ENCODE measurements at places on chromosomes 1 and 21.

GRCh38 chr1:112881742-112882127, 74.3 kb downstream of the SLC16A1 start:
- no peak for DNase-seq

- DNase-seq: no peak
Observed at GRCh38 chr1:108961752-108962486, 1.4 kb downstream of the CLCC1 start.

- no peak for DNase-seq
Observed at GRCh38 chr1:221634606-221635005, 107.3 kb downstream of the DUSP10 start.

DNA sequence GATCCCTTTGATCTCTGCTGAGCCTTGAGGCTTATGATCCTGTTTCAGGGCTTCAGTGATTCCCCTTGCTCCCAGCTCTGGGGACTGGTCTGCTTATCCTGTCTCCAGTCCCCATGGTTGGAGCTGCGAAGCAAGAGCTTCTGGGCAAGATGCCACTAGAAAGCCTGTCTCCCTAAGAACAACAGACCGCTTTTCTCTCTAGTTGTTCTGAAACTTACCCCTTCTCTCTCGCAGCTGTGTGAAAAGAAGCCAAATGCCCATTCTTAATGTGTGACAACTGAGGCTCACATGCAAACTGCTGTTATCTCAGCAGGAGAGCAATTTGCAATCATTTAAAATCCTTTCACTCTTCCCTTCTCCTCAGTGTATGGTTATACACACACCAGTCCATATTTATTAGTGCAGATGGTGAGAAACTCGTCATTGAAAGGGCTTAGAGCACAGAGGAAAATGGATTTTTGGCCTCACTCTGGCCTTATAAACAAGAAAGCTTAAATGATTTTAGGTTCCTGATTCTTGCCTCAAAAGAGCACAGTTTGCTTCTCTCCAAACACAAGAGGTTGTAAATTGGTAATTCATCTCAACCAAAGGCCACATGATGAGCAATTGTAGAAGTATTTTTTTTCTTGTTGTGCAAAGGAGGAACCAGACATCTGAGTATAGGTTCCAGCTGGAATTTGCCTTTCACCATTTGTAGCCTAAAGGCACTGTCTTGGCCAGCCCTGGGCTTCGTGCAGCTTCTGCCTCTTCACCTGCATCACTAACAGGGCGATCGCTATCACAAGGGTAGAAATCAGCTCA, 179.2 kb upstream of the LMO4 start:
- DNase-seq: no peak

- DNase-seq: no peak
Observed at GRCh38 chr1:76240316-76240715, 165.8 kb downstream of the ST6GALNAC3 start.

DNA sequence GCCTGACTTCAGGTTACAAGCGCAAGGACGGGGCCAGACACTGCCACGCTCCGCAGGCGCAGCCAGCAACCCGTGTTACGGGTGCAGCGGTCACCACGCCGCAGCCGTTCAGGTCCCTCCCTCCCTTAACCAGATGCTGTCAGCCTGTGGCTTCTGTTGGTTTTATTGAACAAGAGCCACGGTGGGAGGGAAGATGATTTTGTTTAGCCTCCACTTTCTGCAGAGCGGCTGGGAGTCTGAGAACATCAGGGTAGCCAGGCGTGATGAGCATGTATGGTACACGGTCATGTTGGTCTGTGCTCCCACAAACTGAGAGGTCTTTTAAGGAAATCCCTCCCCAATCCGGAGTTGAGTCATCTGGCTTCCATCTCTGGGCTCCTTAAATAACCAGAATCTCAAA, 18.5 kb upstream of the ADARB1 start:
- no peak for DNase-seq

DNA sequence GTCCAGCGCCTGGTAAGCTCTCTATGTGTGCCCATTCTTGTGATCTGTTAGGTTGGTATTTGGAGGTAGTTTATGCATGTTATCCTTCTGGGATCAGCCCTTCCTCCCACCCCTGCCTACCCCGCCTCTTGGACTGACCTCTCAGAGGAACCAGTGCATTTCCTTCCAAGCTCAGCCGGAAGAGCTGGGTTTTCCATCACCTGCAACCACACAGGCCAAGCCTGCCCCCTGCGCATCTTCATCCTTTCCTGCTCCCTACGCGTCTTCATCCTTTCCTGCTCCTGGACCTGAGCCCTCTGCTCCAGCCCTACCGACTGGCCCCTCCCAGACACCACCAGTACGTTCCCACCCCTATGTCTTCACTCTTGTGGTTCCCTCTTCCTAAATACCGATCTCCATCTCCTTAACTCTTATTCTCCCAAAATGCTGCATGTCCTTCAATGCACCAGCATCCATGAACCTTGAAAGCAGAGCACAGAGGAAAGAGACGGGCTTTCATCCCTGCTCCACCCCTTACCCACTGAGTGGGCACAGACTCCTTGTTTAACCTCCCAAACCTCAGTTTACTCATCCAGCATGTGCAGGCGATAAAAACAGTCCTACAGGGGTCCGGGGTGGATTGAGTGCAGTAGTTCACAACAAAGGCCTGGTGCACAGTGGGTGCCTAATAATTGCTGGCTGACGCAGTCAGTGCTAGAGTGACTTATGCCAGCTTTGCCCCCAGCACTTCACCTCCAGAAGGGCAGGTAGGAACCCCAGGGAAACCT, 526.3 kb downstream of the MATN1 start:
- no peak for DNase-seq

DNA sequence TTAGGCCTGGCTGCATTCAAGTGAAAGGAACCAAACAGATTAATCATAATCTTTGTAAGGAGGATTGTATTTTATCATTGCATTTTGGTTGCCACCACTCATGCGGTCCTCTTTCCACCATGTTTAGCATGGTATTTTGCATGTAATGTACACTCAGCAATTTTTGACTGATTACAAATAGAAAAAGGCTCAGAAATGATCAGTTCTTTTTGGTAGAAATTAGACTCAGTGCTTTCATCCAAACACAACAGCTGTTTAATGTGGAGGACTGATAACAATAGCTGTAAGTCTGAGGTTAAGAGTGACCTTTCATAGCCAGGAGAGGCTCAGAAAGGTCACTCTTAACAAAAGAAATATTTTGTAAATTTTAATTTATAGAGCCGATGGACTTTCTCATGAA, 25.3 kb upstream of the DPH5 start:
- no peak for DNase-seq

GRCh38 chr1:22257290-22258275, 114.7 kb upstream of the WNT4 start:
- DNase-seq: no peak

- no peak for DNase-seq
Observed at GRCh38 chr1:97070376-97070775, 348.8 kb downstream of the PTBP2 start.

GRCh38 chr1:192877283-192877886, 68.5 kb downstream of the RGS2 start:
- no peak for DNase-seq

DNA sequence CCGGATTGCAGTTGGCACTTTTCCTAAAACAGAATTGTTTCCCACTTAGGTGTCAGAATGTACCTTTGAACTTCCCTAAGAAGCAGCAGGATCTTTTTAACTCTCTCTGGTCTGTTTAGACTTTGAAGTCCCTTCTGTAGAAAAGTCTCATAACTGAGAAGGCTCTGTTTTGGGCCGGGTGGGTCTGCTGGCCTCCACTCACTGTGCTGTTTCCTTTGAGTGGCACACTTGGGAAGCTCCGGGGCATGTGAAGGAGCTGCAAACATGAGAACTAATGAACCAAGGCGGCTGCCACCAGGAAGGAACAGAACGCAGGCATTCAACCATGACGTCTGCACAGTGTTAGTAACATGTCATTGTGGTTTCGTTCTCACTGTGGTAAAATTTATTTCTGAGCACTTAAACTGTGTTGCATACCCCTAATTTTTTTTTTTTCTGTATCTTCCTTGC, 19.5 kb upstream of the NCMAP start:
- peak; percentile 54 for DNase-seq

- no peak for DNase-seq
Observed at GRCh38 chr1:246528933-246529731, 22.1 kb upstream of the SMYD3 start.

DNA sequence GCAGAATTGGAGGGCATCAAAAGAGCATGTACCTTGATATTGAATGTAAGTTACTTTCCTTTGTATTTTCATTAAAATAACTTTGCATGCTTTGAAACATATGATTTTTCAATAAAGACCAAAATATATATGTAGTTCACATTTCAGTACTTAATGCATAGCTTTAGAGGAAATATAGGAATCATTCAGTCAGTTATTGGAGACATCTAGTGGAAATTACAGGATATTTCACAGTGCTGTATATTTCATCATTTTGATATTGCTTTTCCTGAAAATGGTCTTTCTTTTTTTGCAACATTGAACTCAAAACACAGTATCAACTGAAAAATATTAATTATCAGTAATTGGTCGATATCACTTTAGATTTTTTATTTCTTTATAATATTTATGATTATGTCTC, 375.8 kb downstream of the NCAM2 start:
- no peak for DNase-seq

GRCh38 chr21:17613242-17613676, 558 bp upstream of the BTG3 start:
- DNase-seq: no peak

DNA sequence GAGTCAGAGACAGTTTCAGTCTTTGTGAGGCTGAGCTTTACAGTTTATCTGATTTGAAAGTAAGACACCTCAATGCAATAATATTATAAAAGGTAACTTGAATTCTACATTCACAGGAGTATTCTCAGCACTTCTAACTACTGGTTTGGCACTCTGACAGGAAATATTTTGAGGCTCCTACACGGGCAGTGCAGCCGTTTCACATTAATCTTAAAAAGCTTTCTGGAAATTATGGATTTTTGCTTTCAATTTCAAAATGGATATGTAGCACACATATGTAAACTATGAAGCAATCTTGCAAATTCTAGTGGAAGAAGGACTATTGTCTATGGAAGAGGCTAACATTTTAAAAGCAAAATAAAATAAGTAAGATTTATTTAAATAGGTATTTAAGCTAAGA, 262.9 kb upstream of the SNX7 start:
- DNase-seq: no peak

GRCh38 chr21:41706678-41707077, 60.2 kb downstream of the RIPK4 start:
- DNase-seq: no peak

DNA sequence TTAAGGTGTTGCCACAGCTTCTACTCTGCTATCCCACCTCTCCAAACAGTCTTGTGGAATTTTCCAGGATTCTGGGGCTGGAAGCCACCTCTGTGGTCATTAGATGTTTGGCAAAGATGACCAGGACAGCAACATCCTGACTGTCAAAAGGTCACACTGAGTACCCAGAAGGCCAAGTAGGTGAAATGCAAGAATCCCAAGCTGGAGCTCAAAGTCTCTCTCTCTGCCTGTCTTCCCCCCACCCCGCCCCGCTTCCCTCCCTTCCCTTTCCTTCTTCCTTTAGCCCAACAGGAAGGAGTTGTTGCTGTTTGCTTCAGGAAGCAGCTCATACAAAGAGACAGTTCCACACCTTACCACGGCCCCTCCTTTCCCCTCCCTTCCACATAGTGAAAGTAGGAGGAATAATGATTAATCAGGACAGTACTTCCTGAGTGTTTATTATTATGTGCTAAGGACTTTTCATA, 75.6 kb upstream of the SLC2A1 start:
- no peak for DNase-seq

DNA sequence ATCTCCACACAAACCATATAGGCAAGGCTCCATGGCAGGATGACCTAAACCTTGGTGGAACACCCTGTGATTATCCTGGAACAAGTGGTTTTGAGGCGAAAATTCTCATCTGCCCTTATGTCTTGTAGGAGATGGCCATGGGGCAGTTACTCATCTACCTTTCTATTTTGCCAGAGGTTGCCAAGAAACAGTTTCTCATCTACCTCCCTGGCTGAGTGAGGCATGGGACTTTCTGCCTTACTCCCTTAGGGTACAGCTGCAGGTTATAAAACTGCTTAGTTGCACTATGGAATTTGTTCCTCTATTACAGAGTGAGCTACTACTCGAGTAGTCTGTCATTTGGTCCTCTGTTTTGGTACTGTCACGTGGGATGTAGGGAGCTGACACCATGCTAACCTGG, 31.3 kb upstream of the GUCA2A start:
- no peak for DNase-seq

DNA sequence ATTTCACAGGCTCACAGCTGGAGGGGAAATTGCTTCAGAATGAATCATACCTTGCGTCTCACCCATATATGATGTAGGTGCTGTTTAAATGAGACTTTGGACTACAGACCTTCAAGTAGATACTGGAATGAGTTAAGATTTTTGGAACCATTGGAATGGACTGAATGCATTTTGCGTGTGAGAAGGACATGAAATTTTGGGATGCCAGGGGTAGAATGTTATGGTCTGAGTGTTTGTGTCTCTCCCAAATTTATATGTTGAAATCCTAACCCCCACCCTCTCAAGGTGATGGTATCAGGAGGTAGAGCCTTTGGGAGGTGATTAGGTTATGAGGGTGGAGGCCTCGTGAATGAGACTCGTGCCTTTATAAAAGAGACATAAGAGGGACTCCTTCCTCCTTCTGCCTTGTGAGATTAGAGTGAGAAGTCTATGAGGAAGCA, 41.4 kb downstream of the KCNK1 start:
- DNase-seq: no peak

- no peak for DNase-seq
Observed at GRCh38 chr1:244409701-244410100, 42.0 kb downstream of the ADSS2 start.

DNA sequence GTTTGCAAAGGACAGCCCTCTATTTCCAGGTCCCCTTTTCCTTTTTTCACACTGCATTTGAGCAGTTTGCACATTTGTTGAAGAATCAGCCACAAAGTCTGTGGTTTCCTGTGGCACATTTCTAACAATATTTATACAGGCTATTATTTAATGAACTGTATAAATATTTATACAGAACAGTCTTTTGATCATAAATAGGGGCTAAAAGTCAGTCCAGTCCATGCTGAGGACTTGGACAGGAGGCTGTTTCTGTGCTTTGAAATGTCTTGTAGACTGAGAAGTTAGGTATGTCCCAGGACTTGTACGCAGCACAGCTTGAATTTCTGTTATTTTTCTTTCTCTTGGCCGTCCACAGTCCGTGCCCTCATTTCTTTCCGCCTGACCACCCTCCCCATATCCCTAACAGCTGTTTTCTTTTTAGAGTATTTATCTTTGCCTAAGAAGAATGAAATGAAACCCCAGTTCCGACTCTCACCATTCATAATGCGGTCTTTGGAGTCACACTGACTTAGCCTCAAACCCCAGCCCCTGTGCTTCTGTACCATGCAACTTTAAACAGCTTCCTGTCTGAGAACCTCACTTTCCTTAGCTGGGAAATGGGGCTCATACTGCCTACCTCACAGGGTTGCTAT, 19.7 kb downstream of the FGGY start:
- peak; percentile 26 for DNase-seq

- DNase-seq: peak; percentile 89
Observed at GRCh38 chr1:24769656-24770651, 24.7 kb downstream of the CLIC4 start.

- no peak for DNase-seq
Observed at GRCh38 chr1:19738076-19738475, 61.6 kb downstream of the TMCO4 start.
